ENCODE measurements at places on chromosomes 12 and 14.

- DNase-seq, result no peak
Observed at GRCh38 chr12:125142601-125143000, 77.4 kb downstream of the AACS start.

- DNase-seq, result no peak
Observed at GRCh38 chr12:84601483-84601882, 311.1 kb downstream of the SLC6A15 start.

DNA sequence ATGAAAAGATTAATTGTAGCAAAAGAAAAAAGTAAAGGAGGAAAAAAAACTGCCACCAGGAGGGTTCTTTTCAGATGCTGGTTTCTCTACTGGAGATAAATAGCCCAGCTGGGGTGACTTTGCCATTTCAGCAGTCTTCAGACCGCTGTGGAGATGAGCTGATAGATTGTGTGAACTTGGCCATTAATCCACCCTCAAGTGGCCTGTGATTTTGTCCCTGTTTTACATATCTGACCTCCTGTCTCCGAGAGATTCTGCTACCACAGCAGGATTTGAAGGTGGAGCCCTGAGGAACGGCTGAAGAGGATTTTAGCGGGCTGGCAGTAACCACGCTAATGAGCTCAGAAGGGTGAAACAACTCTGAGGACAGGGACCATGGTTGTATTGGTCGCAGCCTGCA lies 72.7 kb downstream of the WSCD2 start:
- DNase-seq, result no peak

GRCh38 chr14:45715946-45716345 lies 462.9 kb upstream of the MIS18BP1 start:
- no peak for DNase-seq

DNA sequence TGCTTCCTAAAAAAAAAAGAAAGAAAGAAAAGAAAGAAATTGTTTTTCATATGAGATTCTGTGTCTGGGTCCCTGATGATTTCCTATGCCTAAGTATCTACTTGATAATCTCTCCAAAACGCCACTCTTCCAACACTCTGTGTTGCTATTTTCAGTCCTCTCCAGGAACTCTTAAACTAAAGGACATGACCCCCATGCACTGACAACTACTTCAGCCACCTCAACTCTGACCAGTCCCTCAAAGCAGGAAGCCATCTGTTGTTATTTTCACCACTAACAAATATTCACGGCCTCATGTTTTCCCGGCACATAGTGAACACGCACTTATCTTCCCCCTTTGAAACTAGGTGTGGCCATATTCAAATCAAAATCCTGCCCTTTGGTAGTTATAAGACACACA lies 259.3 kb downstream of the PPFIA2 start:
- DNase-seq, result no peak

DNA sequence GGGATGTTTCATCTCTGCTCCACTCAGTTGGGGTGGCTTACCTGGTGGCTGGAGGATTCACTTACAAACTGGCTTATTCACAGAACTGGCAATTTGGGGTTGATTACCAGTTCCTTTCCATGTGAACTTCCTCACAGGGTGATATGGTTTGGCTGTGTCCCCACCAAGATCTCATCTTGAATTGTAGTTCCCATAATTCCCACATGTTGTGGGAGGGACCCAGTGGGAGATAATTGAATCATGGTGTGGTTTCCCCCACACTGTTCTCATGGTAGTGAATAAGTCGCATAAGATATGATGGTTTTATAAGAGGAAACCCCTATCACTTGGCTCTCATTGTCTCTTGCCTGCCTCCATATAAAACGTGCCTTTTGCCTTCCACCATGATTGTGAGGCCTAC lies 26.9 kb upstream of the IGF1 start:
- no peak for DNase-seq

DNA sequence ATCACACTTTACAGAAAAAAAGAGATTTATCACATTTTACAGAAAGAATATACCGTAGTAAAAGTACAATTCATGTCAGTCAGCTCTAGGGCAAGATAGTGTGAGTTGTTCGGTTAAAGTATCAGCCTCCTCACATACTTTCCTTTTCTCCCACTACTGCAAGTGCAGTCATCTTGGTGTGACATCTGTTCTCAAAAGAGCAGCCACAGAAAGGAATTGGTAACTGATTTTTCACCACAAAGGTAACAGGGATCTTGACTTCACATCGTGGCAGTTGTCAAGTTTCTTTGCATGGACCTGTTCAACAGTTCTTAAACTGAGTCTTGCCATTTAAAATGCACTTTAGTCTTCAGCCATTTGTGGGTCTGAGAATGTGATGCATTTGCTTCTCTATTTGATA lies 5.0 kb upstream of the E2F7 start:
- DNase-seq, result no peak

Data from neural crest cell (in vitro differentiated cells).